ENCODE measurements at places on chromosomes 3 and 15.

- no peak for DNase-seq
Observed at GRCh38 chr3:182717216-182717615, 76.1 kb upstream of the ATP11B start.

DNA sequence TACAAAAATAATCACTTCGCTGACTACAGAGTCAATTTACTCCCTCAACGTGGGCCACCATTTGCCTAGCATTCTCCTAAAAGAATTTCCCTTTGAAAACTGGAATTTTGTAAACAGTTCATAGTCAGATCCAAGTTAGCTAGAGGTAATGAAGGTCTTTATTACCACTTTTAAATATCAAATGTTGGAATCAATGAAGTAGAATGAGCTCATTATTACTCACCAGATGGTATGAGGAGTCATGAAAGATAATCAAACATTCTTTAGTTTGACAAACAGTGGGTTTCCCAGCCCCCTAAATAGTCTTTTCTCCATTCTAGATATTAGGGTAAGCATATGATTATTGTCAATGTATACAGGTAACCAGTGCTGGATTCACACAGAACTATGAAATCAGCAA, 455.7 kb upstream of the THBS1 start:
- DNase-seq, result no peak

GRCh38 chr15:64990168-64990470, 405 bp upstream of the SPG21 start:
- DNase-seq, result no peak

- DNase-seq, result no peak
Observed at GRCh38 chr3:136334209-136334608, 84.1 kb downstream of the PCCB start.

DNA sequence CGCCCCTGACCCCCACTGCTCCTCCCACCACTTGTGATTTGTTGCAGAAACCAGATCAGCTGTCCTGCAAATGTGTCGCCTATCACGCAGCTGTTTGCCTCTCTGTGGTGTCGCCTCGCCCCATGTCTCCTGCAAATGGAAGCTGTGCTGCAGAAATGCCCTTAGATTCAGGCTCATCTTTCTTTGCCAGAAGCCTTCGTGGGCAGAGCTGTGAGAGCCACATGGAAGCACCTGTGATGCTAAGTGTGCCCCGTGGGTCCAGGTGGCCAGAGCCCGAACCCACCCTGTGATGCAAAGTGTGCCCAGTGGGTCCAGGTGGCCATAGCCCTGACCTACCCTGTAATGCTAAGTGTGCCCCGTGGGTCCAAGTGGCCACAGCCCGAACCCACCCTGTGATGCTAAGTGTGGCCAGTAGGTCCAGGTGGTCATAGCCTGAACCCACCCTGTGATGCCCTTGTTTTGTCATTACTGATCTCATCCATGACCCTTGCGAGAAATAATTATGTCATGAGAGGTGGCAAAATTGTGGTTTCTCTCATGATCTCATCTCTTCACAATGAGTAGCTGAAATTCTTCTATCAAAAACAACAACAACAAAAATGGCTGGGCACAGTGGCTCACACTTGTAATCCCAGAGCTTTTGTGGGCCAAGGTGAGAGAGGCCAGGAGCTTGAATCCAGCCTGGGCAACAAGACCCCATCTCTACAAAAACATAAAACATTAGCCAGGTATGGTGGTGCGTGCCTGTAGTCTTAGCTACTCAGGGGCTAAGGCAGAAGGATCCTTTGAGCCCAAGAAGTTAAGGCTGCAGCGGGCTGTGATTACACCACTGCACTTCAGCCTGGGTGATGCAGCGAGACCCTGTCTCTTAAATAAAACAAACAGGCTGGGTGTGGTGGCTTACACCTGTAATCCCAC, 187.4 kb downstream of the GOLGA6L6 start:
- DNase-seq, result no peak

GRCh38 chr15:47265686-47266085, 451.6 kb upstream of the SEMA6D start:
- no peak for DNase-seq

DNA sequence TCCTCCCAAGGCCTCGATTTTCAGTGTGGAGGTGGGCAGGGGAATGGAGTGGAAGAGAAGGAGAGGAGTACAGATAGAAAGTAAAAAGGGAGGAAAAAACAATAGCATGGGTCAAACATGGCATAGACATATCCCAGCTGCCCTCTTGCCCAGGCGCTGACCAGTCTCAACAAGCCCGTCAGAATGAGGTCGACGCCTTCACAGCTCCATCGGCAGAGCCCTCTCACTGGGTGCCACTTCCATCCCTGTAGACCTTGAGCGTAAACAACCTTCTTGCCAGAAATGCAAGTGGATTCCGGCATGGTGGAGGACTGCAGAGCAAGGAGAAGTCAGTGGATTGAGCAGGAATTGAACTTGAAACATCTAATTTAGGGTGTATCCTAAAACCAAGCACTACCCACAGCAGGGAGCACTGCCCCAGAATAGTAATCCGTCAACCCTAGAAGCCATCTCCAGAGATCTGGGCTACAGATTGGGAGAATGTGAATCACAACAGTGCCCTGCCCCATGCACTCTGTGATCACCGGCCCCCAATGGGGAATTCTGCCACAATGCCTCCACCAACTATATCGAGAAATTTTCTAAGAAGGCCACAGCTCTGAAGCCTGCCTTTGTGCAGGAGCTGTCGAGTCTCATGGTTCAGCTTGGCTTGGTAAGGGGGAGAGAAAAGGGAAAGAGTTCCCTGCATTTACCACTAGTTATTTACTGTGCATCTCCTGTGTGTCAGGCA, 190.1 kb downstream of the UACA start:
- DNase-seq, result no peak

- DNase-seq, result no peak
Observed at GRCh38 chr3:12553921-12554391, 2.9 kb upstream of the MKRN2 start.

GRCh38 chr3:114435386-114436115, 141.7 kb downstream of the TIGIT start:
- DNase-seq, result no peak

- DNase-seq, result no peak
Observed at GRCh38 chr3:53902067-53902466, 10.4 kb upstream of the SELENOK start.

DNA sequence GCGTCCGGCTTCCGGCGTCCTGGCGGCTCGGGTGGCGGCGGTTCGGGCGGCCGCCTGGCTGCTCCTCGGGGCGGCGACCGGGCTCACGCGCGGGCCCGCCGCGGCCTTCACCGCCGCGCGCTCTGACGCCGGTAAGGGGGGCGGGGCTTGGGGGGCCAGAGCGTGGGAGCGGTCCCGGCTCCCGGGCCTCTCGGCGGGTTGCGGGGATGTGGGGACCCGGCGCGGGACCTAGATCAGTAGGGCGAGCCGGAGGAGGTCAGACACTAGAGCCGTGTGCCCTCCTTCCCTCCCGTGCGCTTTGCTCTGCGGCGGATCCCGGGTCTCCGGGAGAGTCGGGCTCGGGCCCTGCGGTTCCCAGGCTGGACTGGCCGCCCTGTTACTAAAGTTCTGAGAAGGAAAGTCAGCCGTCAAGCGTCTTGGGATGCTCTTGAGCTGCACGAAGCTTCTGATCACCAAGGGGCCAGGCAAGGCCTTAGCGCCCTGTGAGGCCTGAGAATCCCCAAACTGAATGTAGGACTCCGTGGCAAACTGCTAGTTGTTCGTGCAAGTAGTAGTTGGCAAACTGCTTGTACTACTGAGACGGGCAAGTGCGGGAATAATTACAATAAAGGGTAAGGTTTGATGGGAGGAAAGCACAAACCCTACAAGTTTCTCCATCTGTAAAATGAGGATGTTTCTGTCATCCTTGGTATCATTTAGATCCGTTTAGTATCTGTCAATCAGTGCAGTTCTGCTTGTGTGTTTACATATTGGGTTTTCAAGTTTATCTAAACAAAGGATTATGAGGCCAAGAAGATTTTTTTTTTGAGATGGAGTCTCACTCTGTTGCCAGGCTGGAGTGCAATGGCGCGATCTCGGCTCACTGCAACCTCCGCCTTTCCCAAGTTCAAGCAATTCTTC, 587 bp downstream of the PIGX start:
- DNase-seq, result peak; percentile 75

DNA sequence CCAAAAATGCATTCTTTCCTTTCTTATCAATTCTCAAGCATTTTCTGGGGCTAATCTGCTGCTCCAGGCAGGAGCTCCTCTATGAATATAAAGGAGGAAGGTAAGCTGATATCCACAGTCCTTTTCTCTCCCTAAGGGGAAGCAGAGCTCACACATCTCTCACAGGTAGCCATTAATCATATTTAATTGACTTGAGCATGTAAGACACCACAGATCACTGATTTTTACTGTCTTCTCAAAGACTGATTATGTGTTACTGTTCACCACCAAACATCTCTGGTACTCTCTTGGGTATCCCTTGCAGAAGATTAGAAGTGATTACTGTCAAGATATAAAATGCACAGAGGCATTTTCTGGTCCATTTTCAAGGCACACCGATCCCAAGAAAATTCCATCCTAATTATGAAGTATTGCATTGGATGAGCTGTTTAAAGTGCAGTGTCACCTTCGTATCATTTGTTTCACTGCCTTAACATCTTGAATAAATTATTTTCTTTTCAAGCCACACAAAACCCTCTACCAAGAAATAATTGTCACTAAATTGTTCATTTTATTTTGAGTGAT, 100.7 kb downstream of the ARPP21 start:
- DNase-seq, result no peak

DNA sequence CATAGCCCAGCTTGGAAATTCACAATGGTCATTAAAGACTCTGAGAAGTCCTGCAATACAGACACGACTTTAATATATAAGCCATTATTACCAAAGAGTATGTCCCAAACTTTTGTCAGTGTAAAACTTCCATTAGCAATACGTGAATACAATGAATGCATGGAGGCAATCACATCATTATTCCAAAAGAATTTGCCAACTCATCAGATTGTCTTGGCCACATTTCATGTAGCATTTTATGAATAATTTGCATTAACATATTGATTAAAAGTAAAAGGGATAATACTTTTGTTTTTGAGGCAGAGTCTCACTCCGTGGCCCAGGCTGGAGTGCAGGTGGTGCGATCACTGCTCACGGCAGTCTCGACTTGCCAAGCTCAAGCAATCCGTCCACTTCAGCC, 7.9 kb upstream of the DUT start:
- DNase-seq, result no peak
